ENCODE measurements at places on chromosomes 1 and 21.

DNA sequence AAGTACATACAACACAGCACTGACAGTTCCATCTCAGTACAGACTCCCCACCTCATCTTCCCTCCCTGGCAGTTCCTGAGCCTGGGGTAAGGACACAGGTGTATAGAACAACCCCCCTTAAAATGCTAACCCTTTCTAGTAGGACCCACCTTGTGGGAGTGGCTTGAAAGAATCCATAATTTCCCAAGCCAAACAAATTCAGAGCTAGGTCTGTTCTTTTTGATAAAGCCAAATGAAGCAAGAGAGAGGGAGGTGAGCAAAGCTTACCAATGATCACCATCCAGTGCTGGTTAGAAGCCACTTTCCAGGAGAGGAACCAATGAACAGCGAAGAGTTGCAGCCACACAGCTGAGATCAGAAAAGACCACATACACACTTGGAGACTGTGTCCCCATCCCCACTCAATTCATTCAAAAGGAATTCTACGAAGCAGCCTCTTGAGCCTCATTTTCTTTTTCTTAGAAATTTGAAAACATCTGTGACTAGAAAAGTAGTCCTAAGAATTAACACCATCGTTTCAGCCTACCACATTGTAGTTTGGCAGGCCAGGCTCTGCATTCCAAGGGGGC is 9.2 kb downstream of the UBE2Q1 start:
- no peak for DNase-seq

GRCh38 chr1:21665711-21666575 is 3.2 kb downstream of the RAP1GAP start:
- no peak for DNase-seq

DNA sequence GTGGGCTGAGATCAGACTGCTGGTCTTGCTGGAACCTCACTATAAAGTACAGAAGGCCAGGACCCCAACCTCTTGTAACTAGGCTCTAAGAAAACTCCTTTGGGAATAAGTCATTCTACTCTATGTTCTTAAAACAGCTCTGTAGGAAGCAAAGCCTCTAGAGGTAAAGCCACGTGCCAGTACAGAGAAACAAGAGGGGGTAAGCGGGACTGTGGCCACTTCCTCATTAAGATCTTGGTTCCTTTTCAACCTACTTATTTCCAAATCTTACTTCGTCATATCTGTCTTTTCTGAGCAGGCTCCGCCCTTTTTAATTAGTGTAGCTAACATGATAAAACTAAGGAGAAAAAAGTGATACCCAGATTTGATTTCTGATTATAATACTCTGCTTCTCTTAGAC is 3.8 kb downstream of the NCSTN start:
- no peak for DNase-seq

- DNase-seq: no peak
These were observed 6.8 kb upstream of the INAVA start for GRCh38 chr1:200887772-200888348.

DNA sequence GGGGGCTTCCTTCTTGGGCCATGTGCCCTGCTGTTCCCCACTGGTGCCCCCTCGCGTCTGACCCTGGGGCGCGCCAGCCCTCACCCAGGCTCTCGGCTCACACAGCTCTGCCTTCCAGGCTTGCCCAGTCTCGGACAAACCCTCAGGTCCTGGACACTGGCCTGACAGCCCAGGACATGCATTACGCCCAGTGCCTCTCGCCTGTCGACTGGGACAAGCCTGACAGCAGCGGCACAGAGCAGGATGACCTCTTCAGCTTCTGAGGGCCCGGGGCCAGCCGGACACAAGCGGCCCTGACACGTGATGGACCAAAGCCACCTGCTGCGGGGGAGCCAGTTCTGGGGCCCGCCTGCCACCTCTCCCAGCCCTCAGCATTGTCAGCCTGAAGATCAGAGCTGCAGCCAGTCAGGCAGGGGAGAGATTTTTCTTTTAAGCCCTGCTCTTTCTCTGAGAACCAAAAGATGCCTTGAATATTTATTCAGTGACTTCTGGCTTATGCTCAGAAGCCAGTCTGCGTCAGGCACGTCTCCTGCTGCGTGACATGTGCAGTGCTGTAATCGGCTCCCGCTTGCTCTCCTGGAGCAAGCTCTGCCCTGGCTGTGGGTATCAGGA is 23.4 kb downstream of the LDLRAP1 start:
- no peak for DNase-seq

- no peak for DNase-seq
These were observed 41.7 kb downstream of the PSMG1 start for GRCh38 chr21:39141502-39141901.

GRCh38 chr1:162502928-162503327 is 5.3 kb downstream of the UHMK1 start:
- DNase-seq: no peak

DNA sequence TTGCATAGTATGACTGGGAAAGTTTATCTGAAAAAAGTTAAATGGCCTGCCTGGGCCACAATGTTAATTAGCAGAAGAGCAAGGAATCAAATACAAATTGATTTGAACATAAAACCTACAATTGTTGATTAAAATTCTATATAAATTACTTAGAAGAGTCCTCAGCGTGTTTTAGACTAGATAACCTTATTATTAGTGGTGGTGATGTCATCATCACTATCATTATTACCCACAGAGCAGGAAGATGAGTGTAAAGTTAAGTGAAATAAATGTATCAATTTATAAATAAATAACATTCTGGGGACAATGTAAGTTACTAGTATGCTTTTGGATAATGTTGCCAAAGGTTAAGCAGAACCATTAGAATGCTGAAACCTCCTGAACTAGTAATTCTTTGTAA is 46.1 kb downstream of the RBM11 start:
- DNase-seq: no peak

- no peak for DNase-seq
These were observed 173.1 kb downstream of the LMO4 start for GRCh38 chr1:87501738-87502137.

GRCh38 chr1:81967951-81968350 is 167.2 kb downstream of the ADGRL2 start:
- DNase-seq: no peak

DNA sequence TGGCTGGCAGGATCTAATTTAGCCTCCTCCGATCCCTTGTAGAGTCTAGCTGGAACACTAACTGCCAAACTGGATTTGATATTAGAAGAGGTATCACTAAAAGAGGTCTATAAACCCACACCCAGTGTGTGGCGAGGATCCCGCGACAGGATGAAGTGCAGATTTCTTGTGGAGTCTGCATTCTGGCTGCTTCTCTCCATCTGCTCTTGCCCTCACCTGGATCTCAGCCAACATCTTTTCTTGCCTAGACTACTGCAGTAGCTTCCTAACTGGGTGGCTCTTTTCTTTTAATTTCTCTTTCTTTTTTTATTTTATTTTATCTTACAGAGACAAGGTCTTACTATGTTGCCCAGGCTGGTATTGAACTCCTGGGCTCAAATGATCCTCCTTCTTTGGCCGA is 48.9 kb upstream of the CAPZB start:
- DNase-seq: no peak

DNA sequence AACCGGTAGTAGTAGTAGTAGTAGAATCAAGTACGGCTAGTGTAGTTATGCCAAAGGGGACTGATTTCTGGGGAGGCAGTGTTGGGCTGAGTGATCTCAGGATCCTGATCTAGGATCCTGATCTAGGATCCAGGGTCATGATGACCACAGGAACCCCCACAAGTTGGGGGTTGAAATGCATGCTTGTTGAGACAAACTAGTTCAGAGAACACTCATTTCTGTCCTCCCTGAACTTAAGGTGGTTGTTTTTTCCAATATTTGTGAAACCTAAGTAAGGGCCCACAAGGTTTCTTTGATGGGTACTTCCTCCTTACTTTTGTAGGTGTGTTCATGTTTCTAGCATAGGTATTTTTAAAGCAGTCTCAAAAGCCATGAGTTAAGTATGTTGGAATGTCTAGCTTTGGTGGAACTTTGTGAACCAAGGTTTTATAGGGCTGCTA is 33.9 kb upstream of the PDC start:
- DNase-seq: no peak

DNA sequence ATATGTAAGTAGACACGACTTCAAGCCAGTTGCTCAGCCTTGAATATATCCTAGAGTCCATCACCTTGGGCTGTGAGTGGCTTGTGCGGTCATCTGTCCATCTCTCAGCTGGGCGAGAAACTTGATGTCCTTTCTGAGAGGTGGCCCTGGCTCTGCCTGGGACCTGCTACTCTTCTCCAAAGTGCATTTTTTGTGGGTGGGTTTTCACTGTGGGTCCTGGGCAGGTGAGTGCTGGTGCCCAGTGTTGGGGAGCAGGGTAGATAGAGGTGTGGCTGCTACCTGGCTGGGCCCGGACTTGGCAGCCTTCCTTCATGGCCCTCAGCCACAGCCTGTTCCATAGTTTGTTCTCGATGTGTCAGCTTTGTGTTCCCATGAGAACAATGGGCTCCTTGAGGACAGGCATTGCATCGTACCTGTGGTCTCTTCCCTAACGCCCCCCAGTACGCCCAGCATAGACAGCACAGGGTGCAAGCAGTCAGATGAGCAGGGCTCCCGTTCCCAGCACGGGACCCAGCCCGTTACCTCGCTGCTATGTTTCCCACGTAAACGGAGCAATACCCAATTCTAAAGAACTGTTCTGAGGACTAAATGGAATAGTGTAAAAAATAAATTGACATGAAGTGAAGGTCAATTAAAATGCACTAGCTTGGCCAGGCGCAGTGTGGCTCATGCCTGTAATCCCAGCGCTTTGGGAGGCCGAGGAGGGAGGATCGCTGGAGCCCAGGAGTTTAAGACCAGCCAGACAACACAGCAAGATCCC is 877 bp upstream of the SLX9 start:
- no peak for DNase-seq

- no peak for DNase-seq
These were observed 142.5 kb downstream of the ZNF648 start for GRCh38 chr1:181918880-181919525.

- DNase-seq: no peak
These were observed 122.7 kb downstream of the CLEC20A start for GRCh38 chr1:178374016-178374415.

DNA sequence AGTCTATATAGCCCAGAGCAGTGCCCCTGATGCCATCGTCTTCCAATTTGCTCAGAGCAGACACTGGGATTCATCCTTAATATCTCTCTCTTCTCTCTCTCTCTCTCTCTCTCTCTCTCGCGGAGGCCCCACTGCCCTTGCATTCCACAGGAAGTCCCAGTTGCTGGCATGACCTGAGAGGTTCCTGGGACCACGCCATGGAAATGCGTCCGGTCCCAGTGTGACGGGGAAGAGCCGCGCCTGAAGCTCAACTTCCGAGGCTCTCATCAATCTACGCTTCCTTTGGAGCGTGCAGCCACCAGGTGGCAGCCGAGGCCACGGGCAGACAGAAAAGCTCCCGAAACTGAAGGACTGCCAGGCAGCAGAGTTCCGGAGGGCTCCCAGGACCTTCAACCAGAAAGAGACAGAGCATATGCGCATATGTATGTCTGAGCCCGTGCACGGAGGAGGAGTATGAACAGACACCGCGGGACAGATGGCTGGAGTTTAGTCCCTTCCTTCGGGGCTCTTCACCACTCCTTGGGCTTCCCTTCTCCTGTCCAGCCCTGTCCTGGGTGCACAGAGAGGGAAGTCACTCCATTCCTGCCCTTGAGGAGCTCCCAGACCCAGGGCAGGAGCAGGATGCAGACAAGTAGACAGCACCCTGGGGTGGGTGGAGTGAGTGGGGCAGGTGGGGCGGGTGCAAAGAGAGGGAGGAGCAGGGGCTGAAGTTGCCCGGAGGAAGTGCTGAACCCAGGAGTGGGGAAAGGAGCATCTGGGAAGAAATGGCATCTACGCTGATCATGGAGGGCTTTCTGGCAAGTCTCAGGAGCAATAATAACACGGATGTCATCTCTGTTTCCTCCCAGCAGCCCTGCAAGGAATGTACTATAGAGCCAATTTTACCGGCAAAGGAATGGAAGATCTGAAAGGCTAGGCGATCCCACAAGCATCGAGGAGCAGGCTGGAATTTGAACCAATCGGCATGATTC is 10.5 kb downstream of the PDZK1IP1 start:
- DNase-seq: peak; percentile 98

- no peak for DNase-seq
These were observed 21.2 kb upstream of the DISC1 start for GRCh38 chr1:231605149-231606100.

DNA sequence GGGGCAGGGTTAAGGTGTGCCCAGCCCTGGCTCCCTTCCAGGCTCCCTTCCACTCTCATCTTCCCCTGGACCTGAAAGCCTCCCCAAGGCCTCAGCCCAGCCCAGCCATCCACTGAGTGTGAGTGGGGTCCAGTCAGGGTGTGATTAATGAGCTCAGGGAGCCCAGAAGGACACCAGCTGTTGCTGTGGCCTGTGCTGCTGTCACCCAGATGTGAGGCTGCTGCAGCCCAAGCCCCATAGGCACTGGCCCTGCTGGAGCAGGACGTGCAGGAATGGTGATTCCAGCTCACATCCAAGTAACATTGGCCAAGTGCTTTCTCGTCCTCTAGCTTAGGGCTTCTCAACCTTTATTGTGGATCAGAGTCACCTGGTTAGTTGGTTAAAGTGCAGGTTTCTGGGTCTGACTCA is 77.6 kb downstream of the EPHB2 start:
- DNase-seq: no peak

DNA sequence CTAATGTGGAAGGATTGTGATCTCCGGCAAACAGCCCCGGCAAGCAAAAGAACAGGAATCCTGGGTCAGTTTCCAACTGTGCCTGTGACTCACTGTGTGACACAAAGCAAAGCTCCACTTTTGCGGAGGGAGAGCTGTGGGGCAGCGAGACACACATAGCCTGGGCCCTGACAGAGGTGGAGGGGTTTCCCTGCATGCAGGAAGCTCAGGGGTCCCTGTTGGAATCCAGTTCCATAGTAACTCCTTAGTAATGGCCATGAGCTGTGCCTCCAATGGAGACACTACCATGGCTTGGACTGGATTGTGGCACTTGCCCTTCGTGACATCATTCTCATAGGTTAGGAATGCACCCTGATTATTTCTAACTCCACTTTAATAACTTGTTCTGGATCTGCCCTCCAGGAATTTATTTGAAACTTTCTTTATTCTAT is 47.0 kb upstream of the ATF3 start:
- no peak for DNase-seq

Measured in NCI-H2029 (cell line).